ENCODE measurements at places on chromosomes 5 and 9.

GRCh38 chr9:133514460-133515239 lies 10.1 kb downstream of the MYMK start:
- DNase-seq: no peak

DNA sequence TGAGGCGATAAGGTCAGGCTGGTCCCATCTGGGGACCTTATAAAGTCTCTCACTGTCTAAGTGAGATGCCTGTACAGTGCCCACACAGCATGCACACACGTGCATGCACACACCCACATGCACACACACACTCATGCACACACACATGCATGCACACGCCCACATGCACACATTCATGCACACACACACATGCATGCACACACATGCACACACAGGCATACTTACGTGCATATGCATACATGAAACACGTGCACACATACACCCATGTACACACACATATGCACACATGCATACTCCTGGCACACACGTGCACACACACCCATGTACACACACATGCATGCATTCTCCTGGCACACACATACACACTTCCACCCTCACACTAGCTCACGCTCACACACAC lies 12.2 kb downstream of the COL23A1 start:
- no peak for DNase-seq

GRCh38 chr5:57753446-57753845 lies 270.8 kb upstream of the ACTBL2 start:
- no peak for DNase-seq

DNA sequence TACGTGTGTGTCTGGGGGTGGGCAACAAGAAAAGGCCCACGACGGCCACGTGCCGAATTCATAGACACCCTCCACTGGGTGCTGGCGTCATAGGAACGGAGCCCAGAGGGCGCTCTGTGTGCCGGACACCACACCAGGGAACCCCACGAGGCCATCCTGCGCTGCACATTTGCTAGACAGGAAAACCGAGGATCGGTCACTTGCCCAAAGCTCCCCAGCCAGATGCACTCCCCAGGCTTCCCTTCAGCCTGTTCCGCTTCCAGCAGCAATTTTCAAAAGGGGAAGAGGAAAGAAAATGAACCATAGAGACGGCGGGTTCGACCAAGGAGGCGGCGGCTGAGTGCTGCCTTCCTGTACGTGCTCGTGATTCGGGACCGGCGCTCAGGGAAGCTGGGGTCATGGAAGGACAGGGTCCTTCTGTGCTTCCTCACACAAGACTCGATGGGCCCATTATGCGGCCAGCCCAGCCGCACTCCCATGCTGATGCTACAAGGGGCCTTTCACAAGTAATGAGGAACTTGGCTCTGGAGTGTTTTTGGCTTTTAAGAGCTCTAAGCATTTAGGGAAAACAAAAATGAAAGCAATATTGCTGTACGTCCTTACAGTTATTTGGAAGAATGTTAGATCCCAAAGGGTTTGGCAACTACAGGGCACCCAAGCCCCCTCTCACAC lies 124.6 kb upstream of the SARDH start:
- DNase-seq: no peak

- no peak for DNase-seq
Observed at GRCh38 chr5:174453690-174454089, 270.7 kb upstream of the MSX2 start.

DNA sequence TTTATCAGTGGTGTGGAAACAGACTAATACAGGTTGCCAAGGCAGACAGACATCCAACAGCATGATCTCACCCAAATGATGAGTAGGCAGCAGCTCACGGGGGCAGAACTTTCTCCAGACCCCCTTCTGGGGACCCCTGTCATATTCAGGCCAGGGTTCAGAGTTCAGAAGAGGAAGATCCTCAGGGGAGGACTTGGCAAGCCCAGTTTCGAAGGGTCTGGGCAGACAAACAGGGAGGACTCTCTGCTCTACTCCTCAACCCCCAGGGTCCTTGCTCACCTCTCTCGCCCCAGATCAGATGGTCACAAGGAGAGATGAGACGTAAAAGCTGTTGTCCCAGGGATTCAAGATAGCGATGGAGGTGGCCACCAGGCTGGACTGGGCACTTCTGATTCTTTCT lies 215.1 kb upstream of the MVB12B start:
- no peak for DNase-seq

- DNase-seq: no peak
Observed at GRCh38 chr9:127777368-127777980, 992 bp downstream of the SH2D3C start.

DNA sequence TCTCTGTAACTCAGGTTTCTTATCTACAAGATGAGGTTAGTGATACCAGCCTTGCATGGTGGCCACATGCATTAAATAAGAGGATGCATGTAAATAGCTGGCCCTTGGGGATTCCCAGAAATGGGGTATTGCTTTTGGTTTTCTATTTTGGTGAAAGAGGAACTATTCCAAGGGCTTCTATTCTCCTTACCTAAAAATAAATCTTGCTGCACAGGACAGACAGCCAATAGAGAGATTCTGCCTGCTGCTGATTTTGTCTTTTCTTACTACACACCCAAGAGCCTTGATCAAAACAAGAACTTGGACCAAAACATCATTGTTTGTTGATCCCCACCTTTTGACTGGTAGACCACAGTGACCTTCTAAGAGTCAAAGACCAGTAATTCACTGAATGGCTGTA lies 161.8 kb downstream of the PJA2 start:
- DNase-seq: no peak

- DNase-seq: no peak
Observed at GRCh38 chr5:130693509-130693908, 471.5 kb downstream of the HINT1 start.

DNA sequence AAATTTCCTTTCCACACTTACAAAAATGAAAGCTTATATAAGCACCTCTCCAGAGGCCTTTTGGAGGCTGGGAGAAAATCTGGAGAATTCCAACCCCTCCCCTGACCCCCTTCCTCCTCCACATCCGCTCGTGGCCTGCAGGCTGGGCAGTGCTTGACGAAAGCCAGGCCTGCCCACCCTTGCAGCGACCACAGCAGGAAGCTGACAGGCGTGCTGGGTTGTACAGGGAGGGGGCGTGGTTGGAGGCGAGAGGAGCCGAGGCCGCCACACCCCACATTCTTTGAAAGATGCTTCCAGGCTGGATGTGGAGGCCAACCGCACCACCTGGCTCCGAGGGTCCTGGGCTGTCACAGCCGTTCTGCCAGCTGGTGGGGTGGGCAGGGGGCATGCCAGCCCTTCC lies 47.8 kb upstream of the IER5L start:
- peak; percentile 26 for DNase-seq

- DNase-seq: no peak
Observed at GRCh38 chr9:36935332-36935731, 98.7 kb downstream of the PAX5 start.

- DNase-seq: no peak
Observed at GRCh38 chr9:110126986-110127864, 80.7 kb downstream of the C9orf152 start.

DNA sequence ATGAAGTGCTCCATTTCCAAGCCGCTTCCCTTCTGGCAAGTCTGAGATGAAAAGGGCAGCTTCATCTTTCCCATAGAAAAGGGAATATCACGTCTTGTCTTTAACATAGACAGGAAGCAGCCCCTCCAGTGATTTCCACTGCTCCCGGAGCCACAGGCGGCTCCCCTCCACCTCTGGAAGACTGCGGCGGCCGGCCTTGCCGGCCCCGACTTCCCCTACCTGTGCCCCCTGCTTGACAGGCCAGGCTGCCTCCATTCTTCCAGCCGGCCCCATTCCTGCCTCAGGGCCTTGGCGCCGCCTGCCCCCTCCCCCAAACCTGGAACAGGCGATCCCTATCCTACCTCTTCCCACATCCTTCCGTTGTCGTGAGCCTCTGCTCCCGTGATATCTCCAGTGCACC lies 141.8 kb downstream of the ZNF354C start:
- DNase-seq: no peak

GRCh38 chr5:114789773-114790402 lies 379.8 kb downstream of the TRIM36 start:
- DNase-seq: no peak

GRCh38 chr5:150511578-150512367 lies 3.8 kb downstream of the NDST1 start:
- no peak for DNase-seq

GRCh38 chr5:28404363-28405071 lies 1366.1 kb upstream of the CDH9 start:
- DNase-seq: no peak

DNA sequence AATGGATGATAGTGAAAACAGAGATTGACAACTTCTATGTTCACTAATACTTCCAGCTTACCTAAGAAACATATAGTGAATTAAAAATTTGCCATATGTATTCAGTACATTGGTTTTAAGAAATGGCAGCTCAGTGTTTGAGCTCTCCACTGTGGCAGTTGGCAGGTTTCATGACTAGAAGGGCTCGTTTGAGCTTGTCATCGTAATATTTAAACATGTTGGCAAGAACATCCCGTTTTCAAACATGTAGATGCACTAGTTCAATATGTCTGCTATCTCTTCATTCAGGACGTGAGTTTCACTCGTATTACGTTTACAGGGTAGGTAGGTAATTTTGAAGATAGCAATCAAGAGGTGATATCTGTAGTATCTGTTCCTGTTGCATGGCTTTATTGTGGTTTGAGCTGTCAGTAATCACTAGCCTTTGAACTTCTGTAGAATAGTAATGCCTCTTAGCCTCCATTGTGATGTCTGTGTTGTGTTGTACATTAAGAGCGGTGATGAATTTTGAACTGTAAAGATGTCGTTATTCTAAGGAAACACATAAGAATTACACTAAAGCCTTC lies 74.8 kb downstream of the NLN start:
- DNase-seq: no peak

- no peak for DNase-seq
Observed at GRCh38 chr9:110427497-110428104, 89.9 kb upstream of the TXNDC8 start.

DNA sequence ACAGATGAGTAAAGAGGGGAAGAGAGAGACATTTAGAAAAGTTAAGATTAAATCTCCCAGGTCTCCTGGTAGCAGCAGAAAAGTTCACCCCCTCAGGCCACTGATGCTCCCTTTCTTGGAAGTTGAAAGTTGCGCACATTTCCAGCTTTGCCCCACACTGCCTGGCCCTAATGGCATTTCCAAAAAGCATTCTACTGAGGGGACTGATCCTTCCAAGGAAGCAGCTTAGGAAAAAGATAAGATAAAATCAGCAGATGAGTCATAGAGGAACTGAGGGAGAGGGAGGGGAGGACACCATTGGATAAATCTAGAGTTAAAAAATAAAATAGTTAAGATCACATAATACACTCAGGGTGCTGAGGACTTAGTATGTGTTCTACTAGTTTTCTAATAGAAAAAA lies 67.6 kb upstream of the SLC12A2 start:
- no peak for DNase-seq

- no peak for DNase-seq
Observed at GRCh38 chr9:69801989-69802388, 18.6 kb upstream of the CFAP95 start.

DNA sequence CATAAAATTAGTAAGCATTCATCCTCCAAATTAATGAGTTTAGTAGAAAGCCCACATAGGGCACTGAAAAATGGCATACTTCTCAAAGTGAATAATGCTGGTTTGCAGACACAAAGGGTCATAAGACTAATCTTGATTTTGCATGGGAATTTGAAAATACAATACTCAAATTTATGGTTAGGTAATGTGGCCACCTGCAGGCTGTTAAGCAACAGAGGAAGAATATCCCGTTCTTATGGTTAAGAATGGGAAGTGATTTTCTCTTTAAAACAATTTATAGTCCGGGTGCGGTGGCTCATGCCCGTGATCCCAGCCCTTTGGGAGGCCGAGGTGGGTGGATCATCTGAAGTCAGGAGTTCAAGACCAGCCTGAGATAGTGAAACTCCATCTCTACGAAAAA lies 9.4 kb upstream of the PLCXD3 start:
- no peak for DNase-seq

DNA sequence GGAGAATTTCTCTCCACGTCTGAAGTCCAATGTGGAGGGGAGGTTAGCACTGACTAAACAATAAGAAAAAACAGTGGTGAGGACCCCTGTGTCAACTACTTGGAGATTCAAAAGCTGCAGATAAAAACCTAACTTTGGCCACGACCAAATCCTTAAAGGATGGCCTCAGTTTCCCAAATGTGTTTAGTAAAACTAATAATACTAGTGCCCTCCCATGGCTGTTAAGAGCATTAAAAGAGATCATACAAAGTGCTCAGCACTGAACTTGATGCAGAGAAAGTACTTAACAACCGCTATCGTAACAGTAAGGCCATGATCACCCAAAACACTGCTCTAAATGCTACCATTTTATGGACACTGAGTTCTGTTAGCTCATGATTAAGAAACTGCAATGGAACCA lies 288.4 kb downstream of the EBF1 start:
- no peak for DNase-seq

DNA sequence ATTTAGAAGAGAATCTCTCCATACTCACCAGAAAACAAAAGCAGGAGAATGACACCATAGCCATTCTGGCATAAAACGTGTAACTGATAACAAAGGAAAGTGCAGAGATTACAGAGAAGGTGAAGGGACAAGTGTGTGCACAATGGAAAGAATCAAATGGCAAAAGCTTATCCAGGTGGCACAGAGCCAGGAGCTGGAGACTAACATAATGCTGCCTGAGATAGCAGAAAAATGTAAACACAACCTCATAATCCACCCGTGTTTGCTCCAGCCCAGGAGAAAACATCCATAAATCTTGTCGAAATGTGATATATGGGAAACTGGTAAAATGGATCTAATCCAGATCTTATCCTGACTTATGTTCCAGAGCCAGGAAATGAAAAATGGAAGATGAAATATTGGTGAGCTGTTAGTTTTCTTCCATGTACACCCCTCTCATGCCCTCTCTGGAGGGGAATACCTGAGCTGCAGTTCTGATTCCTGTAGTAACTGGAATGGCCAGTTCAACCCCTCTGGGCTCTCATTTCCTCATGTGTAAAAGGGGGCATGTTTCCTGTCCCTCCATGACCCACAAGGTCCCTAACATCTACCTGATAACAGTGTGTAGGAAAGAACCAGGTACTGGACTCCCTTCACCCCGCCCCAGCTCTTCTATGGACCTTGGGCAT lies 212.3 kb upstream of the DAPK1 start:
- no peak for DNase-seq

- DNase-seq: no peak
Observed at GRCh38 chr5:171893290-171893886, 107.8 kb downstream of the SMIM23 start.

- DNase-seq: no peak
Observed at GRCh38 chr9:108857572-108857971, 1.8 kb upstream of the ACTL7B start.

- DNase-seq: no peak
Observed at GRCh38 chr9:100219347-100219746, 120.3 kb downstream of the INVS start.

DNA sequence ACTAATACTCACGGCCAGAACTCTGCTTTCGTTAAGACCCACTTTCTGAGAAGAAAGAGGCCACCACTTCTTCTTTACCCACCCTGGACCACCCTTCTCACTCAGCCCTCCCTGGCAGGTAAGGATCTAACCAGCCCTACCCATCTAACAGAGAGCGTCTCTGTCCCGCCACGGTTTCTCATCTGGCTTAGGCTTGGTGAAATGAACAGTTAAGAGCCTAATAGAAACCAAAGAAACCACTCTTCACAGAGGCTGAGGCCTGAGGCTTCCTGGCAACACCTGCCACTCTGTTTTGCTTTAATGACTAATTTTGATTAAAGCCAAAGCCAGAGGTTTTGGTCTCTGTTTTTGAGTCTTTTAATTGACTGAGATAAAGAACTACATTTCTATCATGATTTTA lies 354.1 kb upstream of the SLC30A5 start:
- DNase-seq: no peak

Measured in stimulated activated CD4-positive, alpha-beta T cell treated with anti-CD3 and anti-CD28 coated beads, TNF-alpha, amount 100 ng/mL, for 24 hours (primary cell).